ENCODE measurements at places on chromosomes 6 and 20. TPM values are rescaled to one million over a fixed set of nuclear protein-coding genes. Genes with fewer than 3 reads are reported as not detected.

TBX18 gene
- not detected for total RNA-seq

BCAS1 gene
- total RNA-seq, result 0.35 TPM

SLC4A11 gene
- total RNA-seq, result 26.8 TPM

TMEM217 gene
- 2.4 TPM for total RNA-seq

NR2E1 gene
- total RNA-seq, result not detected

PPP1R14C gene
- total RNA-seq, result 3.0 TPM

DSN1 gene
- 39.8 TPM for total RNA-seq
